ENCODE measurements at places on chromosomes 7 and 10.

DNA sequence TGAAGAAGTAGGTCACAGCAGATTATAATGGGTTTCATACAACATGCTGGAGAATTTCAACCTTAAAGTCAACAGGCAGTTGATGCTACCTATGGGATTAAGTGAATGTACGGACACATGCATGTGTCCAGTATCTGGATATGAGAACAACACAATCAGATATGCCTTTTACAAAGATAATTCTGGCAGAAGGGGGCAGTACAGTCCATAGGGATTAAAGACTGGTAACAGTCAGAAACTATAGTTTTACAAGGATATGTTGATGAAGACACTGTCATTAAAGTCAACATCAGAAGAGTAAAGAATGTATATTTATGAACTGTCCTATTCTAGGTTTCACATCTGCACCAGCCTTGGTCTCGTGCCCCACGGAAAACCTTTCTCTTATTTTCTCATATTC lies 41.5 kb downstream of the ANKMY2 start:
- no peak for DNase-seq

- no peak for DNase-seq
These were observed 768 bp downstream of the CHCHD2 start for GRCh38 chr7:56105508-56105907.

- DNase-seq = no peak
These were observed 98.4 kb upstream of the FRMD4A start for GRCh38 chr10:14429043-14429700.

- no peak for DNase-seq
These were observed 14.4 kb downstream of the HTRA1 start for GRCh38 chr10:122475591-122476332.

- DNase-seq = no peak
These were observed 34.7 kb downstream of the RBM17 start for GRCh38 chr10:6123532-6123931.

DNA sequence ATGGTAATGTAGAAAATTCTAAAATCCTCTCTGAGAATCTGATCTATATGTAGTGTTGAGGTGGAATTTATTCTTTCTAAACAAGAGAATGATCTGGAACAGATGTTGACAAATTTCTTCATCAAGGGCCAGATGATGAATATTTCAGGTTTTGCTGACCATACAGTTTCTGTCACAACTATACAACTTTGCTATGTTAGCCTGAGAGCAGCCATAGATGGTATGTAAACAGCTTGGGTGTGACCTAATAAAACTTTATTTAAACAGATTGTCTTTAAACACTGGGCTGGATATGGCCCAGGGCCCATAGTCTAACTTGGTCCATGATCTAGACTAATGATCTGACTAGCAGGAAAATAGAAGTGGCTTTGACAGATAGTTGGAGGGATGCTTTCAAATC lies 213.6 kb upstream of the CELF2 start:
- no peak for DNase-seq

- DNase-seq = no peak
These were observed 30.2 kb upstream of the NRCAM start for GRCh38 chr7:108486291-108486966.

- no peak for DNase-seq
These were observed 847.1 kb downstream of the REEP3 start for GRCh38 chr10:64368298-64368697.

DNA sequence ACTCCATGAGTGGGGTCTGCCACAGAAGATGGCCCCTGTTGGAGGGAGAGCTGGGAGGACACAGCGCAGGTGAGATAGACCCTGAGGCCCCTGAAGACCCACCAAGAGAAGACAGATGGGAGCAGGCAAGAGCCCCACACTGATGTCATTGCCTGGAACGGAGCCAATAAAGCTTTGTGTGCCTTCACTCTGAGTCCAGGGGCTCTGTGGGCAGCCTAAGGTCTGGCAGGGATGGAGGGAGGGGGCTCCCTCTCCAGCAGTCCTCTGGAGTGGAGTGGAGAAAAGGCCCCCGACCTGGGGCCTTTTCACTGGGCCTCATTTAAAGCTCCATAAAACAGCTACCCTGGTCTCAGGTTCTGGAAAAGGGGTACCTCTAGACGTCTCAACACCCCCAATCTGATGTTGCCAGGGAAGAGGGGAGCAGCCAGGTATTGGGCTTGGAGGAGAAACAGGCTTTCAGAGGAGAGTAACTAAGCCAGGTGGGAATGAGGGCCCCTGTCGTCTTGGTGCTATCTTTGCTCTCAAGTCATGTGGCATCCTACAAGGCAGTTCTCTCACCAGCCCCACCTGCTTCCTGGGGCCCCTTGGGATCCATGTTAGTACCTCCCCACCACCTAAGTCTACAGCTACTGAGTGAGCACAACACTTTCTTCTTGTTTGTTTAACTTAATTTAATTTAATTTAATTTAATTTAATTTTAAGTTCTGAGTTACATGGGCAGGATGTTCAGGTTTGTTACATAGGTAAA lies 1.4 kb downstream of the C10orf62 start:
- DNase-seq = no peak

DNA sequence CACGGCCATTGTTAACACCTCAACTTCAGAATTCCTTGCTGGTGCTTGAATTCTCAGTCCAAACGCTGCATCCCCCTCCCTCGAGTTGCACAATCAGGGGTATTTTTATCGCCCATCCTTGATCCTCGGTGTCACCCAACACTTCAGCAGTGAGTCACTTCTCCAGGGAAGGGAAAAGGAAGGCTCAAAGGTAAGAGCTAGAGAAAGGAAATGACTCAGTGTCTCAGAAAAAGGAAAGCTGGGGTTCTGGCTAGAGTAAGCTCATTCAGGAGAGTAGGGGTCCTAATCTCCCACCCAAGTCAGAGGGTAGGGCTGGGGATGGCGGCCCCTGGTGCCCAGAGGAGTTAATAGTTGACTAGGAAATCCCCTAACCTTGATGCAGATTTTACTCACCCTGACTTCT lies 39.8 kb upstream of the TRIM8 start:
- DNase-seq = no peak

- no peak for DNase-seq
These were observed 136.5 kb upstream of the ADARB2 start for GRCh38 chr10:1873661-1874315.

- DNase-seq = no peak
These were observed 6.1 kb upstream of the VCL start for GRCh38 chr10:73991884-73992245.

GRCh38 chr7:16051561-16052255 lies 365.2 kb upstream of the MEOX2 start:
- no peak for DNase-seq

DNA sequence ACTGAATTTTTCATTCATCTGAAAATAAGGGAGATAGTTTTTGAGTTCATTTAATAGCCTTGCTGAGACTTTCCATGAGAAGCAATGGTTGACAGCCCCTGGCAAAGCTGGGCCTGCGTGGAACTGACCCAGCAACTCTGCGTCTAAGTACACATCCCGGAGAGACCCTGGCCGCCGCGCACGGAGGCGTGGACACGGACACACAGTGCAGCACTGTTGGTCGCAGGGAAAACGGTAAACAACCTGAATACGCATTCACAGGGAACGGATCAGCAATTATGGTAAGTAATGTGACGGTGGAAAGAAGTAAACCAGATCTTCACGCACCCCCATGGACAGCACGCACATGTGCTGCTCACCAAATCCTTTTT lies 28.2 kb downstream of the GNA12 start:
- no peak for DNase-seq

DNA sequence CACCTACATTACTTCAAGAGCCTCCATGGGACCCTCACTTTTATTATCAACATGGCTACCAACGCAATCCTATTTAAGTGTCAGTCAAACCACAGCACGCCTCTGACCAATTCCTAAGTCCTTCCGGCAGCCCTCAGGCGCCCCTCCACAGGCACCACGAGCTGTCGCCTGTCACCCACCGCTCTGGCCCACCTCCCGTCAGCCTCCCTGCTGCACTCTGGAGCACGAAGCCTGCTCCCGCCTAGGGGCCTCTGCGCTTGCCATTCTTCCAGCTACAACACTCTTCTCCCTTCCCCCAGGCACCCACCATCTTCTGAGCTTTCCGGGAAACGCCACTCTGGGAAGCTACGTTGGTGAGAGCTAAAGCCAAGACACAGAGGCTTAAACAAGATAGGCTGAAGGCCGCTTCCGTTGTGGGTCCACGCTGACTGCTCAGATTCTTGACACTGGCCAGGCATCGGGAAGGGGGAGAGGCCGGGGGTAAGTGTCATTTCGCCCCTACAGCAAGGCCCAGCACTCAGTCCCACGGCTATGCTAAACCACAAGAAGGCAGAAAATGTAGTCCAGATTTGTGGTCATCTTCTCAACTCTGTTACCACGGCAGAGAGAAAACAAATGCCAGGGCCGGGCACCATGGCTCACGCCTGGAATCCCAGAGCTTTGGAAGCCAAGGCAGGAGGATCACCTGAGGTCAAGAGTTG lies 56.7 kb downstream of the GNA12 start:
- DNase-seq = no peak

DNA sequence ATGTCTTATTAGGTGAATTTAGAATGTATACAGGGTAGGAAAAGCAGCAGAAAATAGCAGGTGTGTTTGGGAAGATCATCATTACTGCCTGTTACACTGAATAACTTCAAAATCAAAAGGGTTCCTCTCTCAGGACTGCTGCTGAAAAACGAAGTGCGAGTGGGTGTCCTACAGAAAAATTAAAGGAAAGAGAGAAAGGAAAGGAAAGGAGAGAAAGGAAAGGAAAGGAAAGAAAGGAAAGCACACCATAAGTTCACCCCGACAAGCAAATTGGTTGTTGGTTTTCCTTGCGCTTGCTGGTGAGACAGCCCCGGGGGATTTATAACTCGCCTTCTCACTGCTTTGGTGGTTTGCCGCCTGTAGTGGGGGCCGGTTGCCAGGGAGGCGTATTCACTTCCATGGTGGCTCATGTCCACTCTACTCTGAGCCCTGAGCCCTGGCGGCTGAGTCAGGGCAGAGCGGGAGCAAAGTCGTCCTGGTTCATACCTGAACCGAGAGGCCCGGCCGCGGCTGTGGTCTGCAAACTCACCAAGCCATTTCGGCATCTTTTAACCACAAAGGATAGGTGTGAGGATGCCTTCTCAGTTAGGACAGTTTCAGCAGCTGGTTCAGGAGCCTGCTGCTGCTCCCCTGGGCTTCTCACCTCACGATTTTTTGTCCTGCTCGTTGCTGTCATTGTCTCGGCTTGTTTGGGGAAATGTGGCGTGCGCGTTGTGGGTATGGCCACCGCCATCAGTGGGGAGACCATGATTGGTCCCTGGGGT lies 26.1 kb downstream of the INPP5A start:
- peak; percentile 92 for DNase-seq

DNA sequence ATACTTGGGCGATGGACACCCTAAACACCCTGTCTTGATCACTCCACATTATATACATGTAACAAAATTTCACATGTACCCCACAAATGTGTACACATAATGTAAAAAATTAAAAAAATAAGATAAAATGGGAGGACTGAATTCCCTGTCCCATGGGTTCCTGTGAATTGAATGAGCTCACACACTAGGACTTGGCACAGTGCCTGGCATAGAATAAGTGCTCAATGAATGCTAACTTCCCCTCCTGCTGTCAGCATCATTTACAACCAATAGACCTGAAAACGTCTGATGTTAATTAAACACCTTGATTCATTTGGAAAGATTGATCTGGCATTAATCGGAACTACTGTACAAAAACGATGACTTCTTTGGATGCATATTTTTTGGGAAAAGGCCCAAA lies 117.3 kb upstream of the ZNF438 start:
- no peak for DNase-seq

- no peak for DNase-seq
These were observed 8.8 kb upstream of the DUSP5 start for GRCh38 chr10:110488940-110489339.

DNA sequence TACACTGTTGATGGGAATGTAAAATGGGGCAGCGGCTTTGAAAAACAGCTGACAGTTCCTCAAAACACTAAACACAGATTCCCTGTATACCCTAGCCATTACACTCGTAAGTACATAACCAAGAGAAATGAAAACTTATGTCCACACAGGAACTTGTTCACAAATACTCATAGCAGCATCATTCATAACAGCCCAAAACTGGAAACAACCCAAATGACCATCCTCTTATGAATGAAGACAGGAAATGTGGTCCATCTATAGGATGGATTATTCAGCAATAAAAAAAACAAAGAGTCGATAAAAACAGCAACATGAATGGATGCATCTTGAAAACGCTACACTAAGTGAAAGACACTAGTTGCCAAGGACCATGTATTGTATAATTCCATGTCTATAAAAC lies 23.7 kb downstream of the NMT2 start:
- no peak for DNase-seq

- no peak for DNase-seq
These were observed 87.4 kb upstream of the RSU1 start for GRCh38 chr10:16904639-16905061.

- no peak for DNase-seq
These were observed 28.7 kb upstream of the PDCD4 start for GRCh38 chr10:110843031-110843430.
